Muscle of arm (tissue), 14 donors: ENCODE measurements at places on chromosomes 2 and 18. TPM values are rescaled to one million over a fixed set of nuclear protein-coding genes. Genes with fewer than 3 reads are reported as not detected.
A peak's percentile ranks its signal among the peaks of the same experiment; 100 is the strongest.

GRCh38 chr18:23530195-23530594, 26.9 kb downstream of the RMC1 start:
- no peak for DNase-seq

DNA sequence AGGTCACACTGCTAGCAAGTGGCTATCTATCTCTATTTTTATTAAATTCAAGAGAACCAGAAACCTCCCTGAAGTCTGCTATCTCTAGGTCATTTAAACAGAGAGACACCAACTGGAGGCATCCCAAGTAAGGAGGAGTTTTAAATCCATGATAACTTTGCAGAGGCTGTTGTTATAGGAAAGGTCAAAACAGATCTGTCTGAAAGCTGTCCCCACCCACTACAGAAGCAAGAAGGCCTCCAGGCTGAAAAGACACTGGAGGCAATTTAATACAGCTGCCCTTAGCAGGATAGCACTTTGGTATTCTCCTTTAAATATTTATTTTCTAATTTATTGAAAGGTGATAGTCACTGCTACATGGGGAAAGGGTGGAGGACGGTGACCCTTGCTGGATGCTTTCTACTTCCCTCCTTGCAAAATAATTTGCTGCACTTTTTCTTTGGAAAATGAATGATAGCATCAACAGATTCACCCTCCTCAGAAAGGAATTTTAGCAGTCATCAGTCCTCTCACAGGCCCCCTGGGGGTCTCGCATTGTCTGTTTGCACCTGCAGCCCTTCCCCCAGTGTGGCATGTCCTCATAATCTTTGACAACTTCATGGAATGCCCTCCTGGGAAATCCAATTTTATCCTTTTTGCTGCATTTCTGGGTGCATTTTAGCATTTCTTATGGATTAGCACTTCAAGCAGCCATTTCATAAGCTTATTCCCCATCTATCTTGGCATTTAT, 429.5 kb upstream of the TNP1 start:
- no peak for DNase-seq

The RAPH1 gene
- 38.6 TPM for polyA plus RNA-seq

- no peak for DNase-seq
Observed at GRCh38 chr2:233934524-233934923, 17.4 kb downstream of the TRPM8 start.

- DNase-seq, result no peak
Observed at GRCh38 chr18:7870855-7871254, 303.7 kb downstream of the PTPRM start.

- DNase-seq, result no peak
Observed at GRCh38 chr2:29847886-29848285, 73.5 kb downstream of the ALK start.

- no peak for DNase-seq
Observed at GRCh38 chr2:9973690-9974089, 22.2 kb downstream of the GRHL1 start.

The EEF1B2 gene
- polyA plus RNA-seq, result 838 TPM

The TMEM185B gene
- 17.4 TPM for polyA plus RNA-seq

DNA sequence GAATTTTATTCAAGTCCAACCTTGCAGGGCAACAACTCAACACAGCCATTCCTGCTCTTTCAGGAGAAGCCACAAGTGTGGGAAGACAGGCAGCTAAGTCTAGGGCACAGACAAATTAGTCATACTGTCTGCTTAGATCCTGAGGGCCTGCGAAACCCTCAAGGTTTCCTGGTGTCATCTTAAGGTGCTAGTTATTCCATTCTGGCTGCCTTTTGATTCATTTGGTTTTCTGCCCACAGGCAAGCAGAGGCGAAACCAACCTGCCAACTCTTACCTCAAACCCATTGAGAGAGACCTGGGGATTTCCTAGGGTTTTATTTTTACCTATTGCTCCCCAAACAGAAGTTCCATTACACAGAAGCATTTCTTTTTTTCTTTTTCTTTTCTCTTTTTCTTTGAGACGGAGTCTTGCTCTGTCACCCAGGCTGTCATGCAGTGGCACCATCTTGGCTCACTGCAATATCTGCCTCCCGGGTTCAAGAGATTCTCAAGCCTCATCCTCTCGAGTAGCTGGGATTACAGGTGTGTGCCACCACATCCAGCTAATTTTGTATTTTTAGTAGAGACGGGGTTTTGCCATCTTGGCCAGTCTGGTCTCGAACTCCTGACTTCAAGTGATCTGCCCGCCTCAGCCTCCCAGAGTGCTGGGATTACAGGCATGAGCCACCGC, 23.7 kb upstream of the SCYGR1 start:
- DNase-seq, result no peak

GRCh38 chr2:190529486-190530247, 4.9 kb downstream of the NEMP2 start:
- no peak for DNase-seq

The DLX1 gene
- polyA plus RNA-seq, result 0.20 TPM

The GAL3ST2 gene
- 0.48 TPM for polyA plus RNA-seq

The ASTL gene
- polyA plus RNA-seq, result not detected

GRCh38 chr2:204260901-204261300, 284.4 kb upstream of the PARD3B start:
- no peak for DNase-seq

The LYG2 gene
- 0.60 TPM for polyA plus RNA-seq

DNA sequence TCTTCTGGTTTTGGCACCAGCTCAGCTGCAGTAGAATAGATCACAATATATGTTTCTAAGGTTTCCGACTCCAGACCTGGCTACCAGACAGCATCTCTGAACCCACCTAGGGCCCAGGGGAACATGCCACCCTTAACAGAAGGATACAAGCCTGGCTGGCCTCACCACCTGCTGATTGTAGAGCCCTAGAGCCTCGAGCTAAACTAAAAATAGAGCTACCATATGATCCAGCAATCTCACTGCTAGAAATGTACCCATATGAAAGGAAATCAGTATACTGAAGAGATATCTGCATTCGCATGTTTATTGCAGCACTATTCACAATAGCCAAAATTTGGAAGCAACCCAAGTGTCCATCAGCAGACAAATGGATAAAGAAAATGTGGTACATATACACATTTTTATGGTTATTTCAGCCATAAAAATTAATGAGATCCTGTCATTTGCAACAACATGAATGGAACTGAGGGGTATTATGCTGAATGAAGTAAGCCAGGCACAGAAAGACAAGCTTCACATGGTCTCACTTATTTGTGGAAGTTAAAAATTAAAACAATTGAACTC, 242.4 kb upstream of the SLC39A10 start:
- DNase-seq, result no peak

The UGP2 gene
- polyA plus RNA-seq, result 357 TPM

The SERPINB4 gene
- 3.0 TPM for polyA plus RNA-seq

DNA sequence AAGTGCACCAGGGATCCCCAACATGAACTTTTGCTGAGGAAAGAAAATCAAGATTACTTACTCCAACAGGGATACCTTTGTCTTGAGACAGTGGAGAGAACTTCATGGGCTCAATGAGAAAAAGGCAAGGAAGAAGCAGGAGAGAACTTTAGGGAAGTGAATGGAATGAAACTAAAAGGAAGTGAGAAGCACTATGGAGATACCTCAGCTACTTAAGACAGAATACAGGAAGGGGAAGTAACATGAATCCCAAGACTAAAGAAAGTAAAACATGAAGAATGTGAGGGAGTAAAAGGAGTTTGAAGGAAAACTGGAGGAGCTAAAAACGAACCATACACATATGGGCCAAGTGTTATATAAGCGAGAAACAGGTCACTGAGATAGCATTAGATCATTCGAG, 32.4 kb upstream of the ACTR3 start:
- no peak for DNase-seq

GRCh38 chr2:77873506-77873905, 351.3 kb upstream of the LRRTM4 start:
- DNase-seq, result peak; percentile 18
